ENCODE measurements at places on chromosomes 11 and 22.

DNA sequence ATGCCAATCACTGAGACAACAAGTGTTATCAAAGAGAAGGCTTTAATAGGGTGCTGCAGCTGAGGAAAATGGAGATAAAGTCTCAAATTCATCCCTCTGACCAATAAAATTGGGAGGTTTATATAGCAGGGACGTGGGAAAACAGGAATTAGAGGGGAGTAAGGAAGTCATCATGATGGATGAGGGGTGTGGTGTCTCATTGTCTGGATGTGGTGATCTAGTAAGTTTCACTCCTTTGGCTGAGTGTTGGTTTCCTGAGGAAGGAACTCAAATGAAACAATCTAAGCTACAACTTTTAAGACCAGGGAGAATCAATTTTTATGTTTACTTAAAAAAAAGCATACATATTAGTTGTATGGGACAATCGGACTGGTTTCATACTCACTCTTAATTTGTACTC lies 491.0 kb upstream of the KIRREL3 start:
- no peak for DNase-seq

- DNase-seq, result no peak
Observed at GRCh38 chr11:102882389-102883024, 7.7 kb upstream of the MMP12 start.

DNA sequence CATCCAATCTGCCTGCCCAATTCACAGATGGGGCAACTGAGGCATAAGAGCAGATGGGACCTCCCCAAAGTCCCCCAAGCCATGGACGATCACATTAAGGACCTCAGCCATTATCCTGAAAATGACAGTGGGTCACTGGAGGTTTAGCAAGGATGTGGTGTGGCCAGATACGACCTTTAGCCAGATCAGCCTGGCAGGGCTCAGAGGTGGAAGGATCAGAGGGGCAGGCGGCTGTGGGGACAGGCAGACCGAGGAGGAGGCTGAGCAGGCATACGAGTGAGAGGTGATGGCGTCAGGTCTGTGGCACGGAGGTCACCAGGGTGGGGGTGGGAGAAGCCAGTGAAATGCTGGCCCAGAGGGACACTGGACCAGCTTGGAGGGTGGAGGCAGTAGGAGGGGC lies 14.1 kb upstream of the TMPRSS6 start:
- DNase-seq, result no peak

DNA sequence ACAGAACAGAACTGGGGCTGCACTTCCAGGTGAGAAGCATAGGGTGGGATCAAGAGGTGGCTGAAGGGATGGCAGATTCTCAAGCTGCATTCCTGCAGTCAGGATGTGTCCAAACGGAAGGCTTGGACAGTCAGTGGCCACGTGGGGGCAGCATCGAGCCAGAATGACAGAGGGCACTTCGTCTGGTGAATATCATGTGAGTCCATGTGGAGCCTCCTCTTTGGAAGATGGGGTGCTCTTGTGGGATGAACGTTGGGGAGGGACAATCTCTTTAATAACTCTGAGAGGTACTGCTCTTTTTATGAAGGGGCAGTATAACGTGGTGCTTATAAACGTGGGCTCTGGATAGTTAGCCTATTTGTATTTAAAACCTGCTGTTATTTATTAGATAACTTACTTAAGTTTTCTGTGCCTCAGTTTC lies 154.9 kb upstream of the NAV2 start:
- DNase-seq, result peak; percentile 16

DNA sequence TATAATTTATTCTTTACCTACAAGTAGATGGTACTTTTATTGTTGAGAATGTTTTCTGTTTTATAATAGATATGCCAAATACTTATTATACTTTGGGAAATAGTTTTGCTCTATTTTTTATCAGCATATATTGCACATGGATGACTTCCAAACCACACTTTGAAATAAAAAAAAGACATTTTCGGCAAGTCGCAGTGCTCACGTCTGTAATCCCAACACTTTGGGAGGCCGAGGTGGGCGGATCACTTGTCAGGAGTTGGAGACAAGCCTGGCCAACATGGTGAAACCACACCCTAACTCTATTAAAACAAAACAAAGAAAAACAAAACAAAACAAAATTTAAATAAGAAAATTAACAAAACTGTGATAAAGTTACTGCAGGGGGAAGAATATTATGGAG lies 983.9 kb upstream of the CNTN5 start:
- DNase-seq, result no peak

- DNase-seq, result no peak
Observed at GRCh38 chr11:129652835-129653234, 162.8 kb upstream of the TMEM45B start.

- no peak for DNase-seq
Observed at GRCh38 chr11:2477936-2478335, 33.1 kb downstream of the KCNQ1 start.

DNA sequence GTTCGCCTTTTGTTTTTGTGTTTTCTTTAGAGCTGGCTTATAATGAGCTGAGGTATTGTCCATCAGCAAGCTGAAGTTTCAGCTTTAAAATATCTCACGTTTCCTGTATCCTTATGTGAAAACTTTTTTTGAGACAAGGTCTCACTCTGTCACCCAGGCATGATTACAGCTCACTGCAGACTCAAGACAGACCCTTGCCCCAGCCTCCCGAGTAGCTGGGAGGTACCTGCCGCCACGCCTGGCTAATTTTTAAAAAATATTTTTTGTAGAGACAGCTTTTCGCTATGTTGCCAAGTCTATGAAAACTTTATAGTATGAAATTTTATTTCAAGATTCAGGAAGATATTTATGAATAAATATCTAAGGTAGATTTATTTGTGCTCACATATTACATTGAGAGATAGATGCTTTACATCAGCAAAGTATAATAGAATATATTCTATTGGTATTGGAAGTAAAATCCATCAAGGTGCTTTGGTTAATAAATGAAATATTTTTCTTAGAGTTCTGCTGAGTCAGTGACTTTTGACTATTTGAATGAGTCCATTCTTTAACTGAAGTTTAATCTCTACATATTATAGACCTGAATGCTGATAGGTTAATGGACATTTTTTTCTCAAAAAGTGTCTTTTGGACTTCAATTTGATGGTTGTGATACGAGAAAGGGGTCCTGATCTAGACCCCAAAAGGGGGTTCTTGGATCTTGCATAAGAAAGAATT lies 10.2 kb downstream of the KREMEN1 start:
- DNase-seq, result no peak

- no peak for DNase-seq
Observed at GRCh38 chr11:122340607-122341290, 224.7 kb upstream of the BLID start.

DNA sequence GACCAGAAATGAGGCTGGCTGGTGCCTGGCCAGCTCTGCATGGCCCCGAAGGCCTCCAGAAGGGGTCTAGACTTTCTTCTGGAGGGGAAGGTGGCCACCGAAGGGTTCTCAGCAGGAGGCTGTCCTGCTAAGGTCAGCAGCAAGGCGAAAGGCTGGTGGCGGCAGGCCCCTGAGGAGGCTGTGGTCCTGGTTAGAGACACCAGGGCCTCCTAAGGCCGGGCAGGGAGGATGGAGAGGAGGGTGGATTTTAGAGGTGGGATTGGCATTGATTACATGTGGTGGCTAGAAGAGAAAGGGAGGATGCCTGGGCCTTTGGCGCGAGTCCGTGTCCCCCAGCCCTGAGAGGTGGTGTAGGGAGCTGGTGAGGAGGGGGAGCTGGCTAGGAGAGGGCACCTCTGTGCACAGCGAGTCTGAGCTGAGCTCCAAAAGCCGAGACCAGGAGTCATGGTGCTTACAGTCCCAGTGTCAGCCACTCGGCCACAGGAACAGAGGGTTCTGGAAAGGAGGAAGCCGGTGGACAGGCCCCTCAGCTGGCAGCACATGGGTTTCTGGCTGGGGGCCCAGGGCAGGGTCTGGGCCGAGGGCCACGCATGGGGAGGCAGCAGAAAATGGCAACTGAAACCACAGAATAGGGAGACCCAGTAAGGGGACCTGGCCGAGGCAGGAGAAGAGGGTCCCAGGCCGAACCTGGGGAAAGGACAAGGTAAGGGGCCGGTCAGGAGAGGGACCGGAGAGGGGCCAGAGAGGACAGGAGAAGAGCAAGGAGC lies 2.5 kb downstream of the FERMT3 start:
- DNase-seq, result no peak

GRCh38 chr11:117221775-117222517 lies 9.9 kb downstream of the PCSK7 start:
- DNase-seq, result no peak

- no peak for DNase-seq
Observed at GRCh38 chr11:2269601-2270321, 627 bp downstream of the ASCL2 start.

- DNase-seq, result no peak
Observed at GRCh38 chr11:80136991-80137390, 696.2 kb upstream of the TENM4 start.

- no peak for DNase-seq
Observed at GRCh38 chr11:1642288-1643145, 12.9 kb downstream of the KRTAP5-5 start.

GRCh38 chr11:34558211-34558610 lies 44.6 kb upstream of the ELF5 start:
- DNase-seq, result no peak

GRCh38 chr22:50171319-50171964 lies 911 bp downstream of the PANX2 start:
- DNase-seq, result no peak

DNA sequence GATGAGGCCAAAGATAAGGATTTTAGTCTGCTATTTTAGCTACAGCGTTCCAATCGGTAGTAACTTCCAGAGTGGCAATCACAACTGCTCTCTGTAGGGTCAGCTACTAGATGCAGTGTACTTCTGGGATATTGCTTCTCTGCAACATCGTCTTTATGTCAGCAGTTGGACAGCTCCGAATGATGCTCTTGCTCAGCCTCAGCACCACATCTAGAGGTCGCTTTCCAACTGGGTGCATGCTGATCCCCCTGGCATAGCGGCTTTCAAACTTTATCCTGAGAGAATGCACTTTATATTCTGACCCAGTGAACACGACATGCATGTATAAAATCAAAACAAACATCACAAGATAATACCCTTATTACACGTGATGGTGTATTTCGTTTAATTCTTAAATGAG lies 219.6 kb downstream of the C11orf87 start:
- DNase-seq, result no peak

- DNase-seq, result no peak
Observed at GRCh38 chr11:72606748-72607468, 67.3 kb downstream of the PDE2A start.

DNA sequence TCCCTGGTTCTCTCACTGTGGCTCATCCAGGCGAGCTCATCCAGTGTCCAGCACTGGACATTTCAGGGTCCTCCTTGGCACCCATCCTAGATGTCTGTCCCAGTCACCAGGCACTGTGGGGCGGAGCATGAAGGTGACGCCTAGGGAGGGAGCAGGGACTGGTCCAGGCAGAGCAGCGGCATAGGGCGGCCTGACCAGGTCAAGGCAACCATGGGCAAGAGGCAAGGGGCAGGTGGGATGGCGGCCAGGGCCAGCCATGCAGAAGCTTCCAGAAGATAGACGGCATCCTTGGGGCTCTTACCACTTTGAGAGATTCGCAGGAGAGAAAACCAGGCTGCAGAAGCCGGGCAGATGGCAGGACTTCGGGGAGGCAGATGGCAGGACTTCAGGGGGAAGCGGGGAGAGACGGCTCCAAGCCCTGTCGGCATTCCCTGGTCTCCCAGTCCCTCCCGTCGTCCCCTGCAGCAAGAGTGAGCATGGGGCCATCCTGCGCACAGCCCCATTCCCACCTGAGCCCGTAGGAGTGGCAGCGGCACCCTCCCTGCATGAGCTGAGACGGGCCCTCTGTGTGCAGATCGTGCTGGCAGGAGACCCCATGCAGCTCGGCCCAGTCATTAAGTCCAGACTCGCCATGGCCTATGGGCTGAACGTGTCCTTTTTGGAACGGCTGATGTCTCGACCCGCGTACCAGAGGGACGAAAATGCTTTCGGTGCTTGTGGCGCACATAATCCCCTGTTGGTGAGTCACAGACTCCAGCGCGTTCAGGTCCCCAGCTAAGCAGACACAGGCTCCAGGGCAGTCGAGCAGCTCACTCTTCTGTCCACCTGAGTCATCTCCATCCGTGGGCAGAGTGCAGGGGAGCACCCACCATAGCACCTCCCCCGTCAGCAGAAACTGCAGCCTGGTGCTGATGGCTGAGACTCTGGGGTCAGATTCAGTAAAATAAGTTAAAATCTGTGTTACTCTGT lies 20.1 kb upstream of the PANX2 start:
- no peak for DNase-seq

- DNase-seq, result no peak
Observed at GRCh38 chr11:128988242-128988970, 45.7 kb upstream of the TP53AIP1 start.

- DNase-seq, result no peak
Observed at GRCh38 chr22:31983911-31984656, 39.7 kb downstream of the YWHAH start.

GRCh38 chr11:11987503-11988022 lies 20.9 kb downstream of the DKK3 start:
- no peak for DNase-seq

- no peak for DNase-seq
Observed at GRCh38 chr22:26174280-26174679, 5.0 kb downstream of the SEZ6L start.

GRCh38 chr11:12598330-12599256 lies 75.6 kb upstream of the TEAD1 start:
- no peak for DNase-seq

GRCh38 chr11:64614917-64615316 lies 23.9 kb downstream of the SLC22A12 start:
- DNase-seq, result no peak

DNA sequence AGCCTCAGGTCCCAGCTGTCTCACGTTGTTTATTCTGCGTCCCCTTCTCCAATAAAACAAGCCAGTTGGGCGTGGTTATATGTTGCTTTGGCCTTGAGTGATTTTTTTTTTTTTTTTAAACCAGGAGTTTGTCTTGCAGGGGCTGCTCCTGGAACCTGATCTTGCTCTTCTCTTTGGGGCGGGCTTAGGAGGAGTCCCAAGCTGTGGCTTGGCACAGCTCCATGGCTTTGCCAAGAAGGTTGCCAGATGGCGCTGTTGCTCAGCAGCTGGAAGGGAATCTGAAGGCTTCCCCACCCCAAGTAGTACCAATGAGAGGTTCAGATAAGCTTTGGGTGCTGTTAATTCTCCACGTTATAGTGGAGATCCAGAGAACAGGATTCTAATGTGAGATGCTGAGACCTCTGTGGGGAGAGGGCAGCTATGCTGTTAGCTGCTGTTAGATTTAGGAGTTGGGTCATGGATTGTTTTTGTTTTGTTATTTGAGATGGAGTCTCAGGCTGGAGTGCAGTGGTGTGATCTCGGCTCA lies 2.0 kb upstream of the FERMT3 start:
- DNase-seq, result peak; percentile 50

- DNase-seq, result no peak
Observed at GRCh38 chr11:16191868-16192240, 164.5 kb downstream of the SOX6 start.

GRCh38 chr11:36508743-36509142 lies 1.3 kb downstream of the TRAF6 start:
- no peak for DNase-seq

- no peak for DNase-seq
Observed at GRCh38 chr11:57604296-57605027, 7.0 kb downstream of the SERPING1 start.

All from stimulated activated CD8-positive, alpha-beta memory T cell treated with anti-CD3 and anti-CD28 coated beads, Interleukin-4, amount 100 ng/mL, for 4 hours (primary cell).